ENCODE measurements at places on chromosomes 12 and 14.

GRCh38 chr12:113642672-113643071 is 171.0 kb upstream of the LHX5 start:
- no peak for DNase-seq

GRCh38 chr12:12691549-12691948 is 4.4 kb downstream of the GPR19 start:
- DNase-seq: no peak

GRCh38 chr14:77143071-77143470 is 1.5 kb upstream of the ZDHHC22 start:
- DNase-seq: no peak

DNA sequence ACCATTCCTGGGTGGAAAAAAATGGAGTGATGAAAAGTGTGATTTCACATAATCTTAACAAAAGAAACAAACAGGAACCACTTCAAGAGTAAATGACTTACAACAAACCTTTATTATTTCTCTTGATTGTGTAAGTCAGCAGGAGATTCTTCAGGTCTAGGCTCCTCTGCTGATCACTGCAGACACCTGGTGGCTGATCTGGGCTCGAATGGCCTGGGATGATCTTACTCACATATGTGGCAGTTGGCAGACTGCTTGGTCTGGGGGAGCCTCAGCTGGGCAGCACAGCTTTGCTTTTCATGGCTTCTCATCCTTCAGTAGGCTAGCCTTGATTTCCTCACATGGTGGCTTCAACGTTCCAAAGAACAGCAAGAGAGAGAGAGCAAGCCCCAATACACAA is 215.4 kb upstream of the PRICKLE1 start:
- DNase-seq: no peak

DNA sequence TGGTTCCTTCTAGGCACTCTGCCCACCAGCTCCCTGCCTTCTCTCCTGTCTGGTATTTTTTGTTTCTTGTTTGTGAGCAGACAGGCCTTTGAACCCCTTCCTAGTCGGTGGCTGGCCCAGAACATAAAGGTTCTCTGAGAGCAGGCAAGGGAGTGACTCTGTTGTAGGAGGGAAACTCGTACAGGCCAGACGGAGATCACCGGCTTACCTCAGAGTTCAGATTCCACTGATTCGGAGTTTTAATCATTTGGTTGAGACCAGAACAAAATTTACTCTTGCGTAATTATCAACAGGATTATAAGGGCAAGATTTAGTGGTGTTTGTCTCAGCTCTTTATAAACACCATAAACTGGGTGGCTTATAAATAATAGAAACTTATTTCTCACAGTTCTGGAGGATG is 128.3 kb downstream of the PLXNC1 start:
- DNase-seq: no peak

GRCh38 chr14:81298122-81298521 is 77.4 kb upstream of the GTF2A1 start:
- DNase-seq: no peak

DNA sequence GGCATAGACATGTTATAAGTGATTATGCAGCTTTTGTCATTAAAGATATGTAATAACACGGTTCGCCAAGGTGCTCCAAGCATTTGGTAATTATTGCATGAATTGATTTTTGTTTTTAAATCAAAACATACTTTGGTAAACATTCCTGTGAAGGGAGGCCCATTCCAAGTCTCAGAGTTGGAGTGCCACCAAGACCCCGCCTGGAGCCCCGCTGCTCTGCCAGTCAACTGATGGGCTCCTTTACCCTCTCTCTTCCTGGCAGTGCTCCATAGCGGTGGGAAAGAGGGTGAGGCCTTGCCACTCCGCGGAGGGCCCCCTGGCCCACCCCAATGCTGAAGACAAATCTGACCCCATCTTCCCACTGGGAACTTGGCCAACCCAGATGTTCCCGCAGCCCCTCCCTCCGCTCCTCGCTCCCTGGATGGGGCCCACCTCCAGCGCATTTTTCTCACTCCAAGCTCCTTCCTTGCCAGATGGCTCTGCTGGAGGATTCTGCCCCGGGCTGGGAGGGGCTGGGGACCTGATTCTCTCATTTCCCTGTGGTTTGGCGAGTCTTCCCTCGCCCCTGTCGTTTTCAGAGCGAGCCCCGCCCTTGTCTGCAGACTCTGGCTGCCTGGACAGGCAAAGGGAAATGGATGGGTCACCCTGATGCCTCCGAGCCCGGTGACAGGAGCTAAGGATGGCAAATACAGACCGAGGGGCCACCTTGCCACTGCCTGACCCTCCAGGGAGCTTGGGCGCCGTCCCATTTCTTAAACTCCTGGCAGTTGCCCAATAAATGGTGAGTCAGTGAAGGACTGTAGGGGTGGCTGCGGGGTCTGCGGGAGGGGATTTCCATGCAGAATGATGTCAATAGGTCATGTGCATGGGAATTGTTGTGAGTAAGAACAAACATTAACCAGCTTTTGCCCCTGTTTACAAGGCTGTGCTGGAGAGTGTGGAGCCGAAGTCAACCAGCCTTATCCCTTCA is 9.2 kb upstream of the PAPLN start:
- DNase-seq: no peak

GRCh38 chr12:27226407-27226929 is 17.6 kb upstream of the STK38L start:
- no peak for DNase-seq

- DNase-seq: no peak
Measured at GRCh38 chr12:47987411-47988072, 16.7 kb downstream of the COL2A1 start.

DNA sequence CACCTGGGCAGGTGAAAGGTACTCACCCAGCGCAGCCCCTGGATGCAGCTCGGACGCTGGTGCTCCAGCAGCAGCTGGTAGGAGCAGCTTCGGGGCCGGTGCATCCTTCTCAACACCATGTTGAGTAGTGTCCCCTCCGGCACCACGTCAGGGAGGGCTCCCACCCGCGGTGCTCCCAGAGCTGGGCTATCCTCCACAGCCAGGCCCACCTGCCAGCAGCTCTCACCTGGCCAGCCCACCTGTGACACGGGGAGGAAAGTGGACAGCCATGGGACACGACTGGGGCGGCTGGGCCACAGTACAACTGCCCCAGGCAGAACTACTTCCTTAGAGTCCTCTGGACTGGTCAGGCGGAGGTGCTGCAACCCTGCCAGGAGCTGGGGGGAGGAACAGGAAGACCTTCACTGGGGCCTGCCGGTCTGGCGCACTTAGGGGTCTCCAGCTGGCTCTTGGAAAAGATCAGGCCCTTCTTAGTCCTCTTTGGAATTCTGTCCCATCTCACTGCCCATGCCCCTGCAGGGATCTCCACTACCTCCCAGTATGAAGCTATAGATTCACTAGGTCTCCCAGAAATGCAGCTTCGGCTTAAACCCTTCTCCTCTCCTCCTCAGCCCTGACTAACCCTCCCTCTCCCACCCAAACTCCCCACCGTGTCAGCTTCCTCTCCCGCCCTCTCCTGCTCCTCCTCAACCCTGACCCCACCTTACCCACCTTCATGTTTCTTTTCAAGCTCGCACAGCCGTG is 668 bp downstream of the RAPGEF3 start:
- DNase-seq: no peak

GRCh38 chr12:132610051-132610759 is at the start of gene LRCOL1:
TSS of gene LRCOL1 (minus strand) at chr12:132610582. CDS start at chr12:132606251, 4,331 bp downstream.
- DNase-seq: no peak

Measured in CD4-positive, alpha-beta T cell (primary cell).